ENCODE measurements at places on chromosomes 7 and 10.

DNA sequence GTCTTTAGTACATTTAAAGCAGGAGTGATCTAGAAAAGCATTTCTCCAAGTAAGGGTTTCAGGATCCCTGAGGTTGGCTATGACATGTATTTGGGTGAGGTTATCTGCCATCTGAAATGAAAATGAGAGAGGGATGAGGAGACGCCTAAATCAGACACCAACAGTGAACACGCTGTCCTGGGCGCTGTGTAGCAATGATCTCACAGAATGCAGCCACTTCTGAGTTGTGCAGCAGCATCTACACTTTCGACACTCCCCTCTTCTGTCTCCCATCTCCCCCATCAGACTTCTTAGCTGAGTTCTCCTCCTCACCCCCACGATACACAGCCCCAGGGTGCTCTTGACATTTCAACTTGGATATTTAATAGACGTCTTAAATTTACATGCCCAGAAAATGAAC, 95.4 kb downstream of the SVIL start:
- no peak for DNase-seq

GRCh38 chr7:112405286-112405685, 45.0 kb upstream of the IFRD1 start:
- no peak for DNase-seq

- no peak for DNase-seq
Observed at GRCh38 chr7:11210374-11210773, 236.7 kb downstream of the PHF14 start.

DNA sequence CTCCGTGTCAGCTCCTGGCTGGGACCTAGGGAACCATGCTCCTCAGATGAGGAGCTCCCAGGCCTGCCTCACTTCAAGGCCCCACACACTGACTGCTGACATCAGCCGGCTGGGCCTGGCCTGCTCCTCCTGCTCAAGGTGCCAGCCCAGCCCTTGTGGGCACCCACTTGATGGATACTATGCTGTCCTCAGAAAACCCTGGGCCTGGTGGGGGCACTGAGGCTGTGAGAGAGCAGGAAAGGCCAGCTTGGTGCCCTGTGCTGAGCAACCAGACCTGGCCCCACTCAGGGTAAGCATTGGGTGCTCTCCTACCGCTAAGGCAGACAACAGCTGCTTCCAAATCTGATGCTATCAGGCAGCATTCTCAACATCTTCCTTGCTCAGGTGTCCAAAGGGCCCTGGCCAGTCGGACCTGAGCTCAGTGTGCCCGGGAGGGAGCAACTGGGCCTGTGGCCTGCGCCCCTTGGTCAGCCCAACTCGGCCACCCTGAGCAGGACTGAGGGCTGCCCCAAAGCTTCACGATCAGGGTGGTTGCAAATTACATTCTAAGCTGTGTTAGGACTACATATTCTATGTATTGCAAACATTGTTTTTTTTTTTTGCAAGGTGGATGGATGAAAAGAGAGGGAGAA, 21.9 kb upstream of the ANTXRL start:
- no peak for DNase-seq

DNA sequence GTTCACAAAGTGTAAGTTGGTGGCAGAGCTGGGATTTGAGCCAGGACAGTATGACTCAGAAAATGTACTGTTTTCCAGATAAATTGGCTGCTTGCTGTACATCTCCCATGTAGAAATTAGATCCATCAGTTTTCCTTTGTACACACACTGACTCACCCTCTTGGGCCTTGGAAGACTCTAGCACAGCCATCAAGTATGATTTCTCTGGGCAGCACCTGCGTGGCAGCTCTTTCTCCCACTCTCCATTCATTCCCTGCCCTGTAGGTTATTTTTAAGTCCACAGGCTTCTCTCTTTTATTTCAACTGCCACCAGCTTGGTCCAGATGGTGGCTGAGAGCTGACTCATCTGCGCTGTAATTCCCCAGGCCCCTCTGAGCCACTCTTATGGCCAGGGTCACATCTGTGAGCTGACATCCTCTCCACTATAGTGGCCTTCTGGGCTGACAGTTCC, 28.3 kb upstream of the SDK1 start:
- DNase-seq, result no peak

GRCh38 chr10:3123571-3124411, 48.8 kb downstream of the PITRM1 start:
- no peak for DNase-seq

Measured in T-helper 1 cell (primary cell).